Mesenchymal stem cell (in vitro differentiated cells and primary cell): ENCODE measurements at places on chromosomes 1 and 21.

GRCh38 chr1:25872713-25873112 lies 2.8 kb downstream of the PAQR7 start:
- no peak for DNase-seq

GRCh38 chr1:3910857-3911845 lies 11.1 kb upstream of the C1orf174 start:
- peak; percentile 43 for DNase-seq

GRCh38 chr1:165877940-165878556 lies 50.6 kb downstream of the UCK2 start:
- DNase-seq: no peak

DNA sequence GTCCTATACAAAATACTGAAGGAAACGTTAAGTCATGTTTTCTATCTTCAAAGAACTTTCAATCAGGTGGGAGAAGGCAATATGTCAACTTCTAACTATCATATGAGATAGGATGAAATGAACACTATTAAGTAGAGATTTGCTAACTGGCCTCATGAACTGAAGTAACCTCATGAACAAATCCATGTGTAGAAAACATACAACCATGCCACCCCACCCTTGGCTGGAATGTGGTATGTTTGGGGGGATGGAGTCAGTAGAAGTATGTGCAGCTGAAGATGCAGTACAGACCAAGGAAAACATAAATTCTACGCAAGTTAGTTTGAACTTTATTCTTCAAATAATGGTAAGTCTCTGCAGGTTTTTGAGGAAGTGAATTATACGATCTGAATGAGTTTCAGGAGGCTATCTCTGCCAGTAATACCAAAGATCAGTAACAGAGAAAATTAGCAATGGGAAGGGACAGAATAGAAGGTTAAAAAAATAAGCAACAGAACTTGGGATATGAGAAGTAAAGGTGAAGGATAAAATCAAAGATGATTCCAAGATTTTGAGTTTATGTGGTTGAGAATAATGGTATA lies 4.5 kb downstream of the TRMT1L start:
- DNase-seq: no peak

- DNase-seq: no peak
Observed at GRCh38 chr1:44326821-44327465, 28.1 kb downstream of the ERI3 start.

DNA sequence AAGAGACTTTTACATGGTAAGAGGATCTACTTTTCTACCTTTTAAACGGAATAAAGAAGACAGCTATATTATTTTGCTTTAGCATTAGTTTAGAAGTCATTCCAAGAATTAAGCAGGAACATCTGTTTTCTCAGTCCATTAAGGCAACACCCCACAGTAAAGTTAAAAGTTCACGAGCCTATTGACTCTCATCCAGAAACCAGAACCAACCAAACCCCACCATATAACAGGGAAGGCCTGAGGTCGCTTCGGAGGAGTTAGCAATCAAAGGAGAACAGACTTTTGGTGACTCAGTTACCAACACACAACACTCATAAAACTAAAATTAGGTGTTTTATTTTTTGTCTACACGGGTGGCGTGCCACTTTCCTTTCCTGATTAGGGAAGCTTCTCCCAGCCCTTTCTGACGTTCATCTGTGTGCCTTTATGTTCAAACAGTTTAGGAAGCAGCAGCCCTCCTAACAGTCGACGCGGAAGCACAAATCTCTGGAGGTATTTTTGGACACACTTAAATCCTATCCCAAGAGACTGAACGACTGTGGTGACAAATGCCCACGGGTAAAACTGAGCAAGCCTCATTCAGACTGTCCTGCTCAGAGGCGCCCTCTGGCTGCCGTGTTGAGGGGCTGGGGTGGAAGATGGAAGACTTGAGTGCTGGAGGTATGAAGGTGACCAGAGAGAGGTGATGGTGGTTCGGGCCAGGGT lies 8.6 kb upstream of the PLA2G2C start:
- DNase-seq: peak; percentile 56

DNA sequence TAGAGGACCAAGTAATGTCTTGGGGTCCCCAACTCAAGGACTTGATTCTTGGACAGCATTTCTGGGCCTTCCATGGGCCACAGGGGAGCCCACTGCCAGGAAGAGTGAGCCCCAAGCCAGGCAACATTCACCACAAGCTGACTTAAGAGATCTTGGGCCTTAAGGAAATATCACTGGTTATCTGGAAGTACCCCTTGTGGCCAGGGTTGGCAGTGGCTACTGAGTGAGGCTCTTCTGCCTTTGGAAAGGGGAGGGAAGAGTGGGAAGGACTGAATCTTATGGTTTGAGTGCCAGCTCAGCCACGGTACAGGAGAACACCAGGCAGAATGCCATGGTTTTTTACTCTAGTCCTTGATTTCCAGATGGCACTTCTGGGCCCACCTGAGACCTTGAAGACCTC lies 228.9 kb upstream of the RGS18 start:
- DNase-seq: no peak
